NCI-H226 (cell line): ENCODE measurements at places on chromosomes 12 and 14.

- DNase-seq, result no peak
These were observed 166.6 kb downstream of the KTN1 start for GRCh38 chr14:55746558-55746957.

DNA sequence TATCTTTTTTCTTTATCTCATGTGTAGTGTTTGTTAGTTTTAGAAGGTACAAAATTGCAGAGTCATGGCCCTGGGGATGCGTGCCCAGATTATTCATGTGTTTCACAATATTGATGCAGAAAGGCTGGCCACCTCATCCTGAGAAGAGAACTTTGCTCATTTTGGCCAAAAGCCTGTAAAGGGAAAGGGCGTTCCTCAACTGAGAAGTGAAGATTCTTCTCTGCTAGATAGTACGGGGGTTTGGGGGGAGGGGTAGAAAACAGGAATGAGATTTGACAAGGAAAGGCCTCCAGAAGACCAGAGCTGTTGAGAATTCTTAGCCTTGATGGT lies 1.7 kb downstream of the MGST1 start:
- DNase-seq, result peak; percentile 43

GRCh38 chr12:129911428-129912049 lies 7.7 kb upstream of the TMEM132D start:
- DNase-seq, result no peak

GRCh38 chr12:108299980-108300696 lies 39.0 kb downstream of the CMKLR1 start:
- DNase-seq, result no peak

- DNase-seq, result no peak
These were observed 13.3 kb downstream of the PPP2R5C start for GRCh38 chr14:101774814-101775213.

DNA sequence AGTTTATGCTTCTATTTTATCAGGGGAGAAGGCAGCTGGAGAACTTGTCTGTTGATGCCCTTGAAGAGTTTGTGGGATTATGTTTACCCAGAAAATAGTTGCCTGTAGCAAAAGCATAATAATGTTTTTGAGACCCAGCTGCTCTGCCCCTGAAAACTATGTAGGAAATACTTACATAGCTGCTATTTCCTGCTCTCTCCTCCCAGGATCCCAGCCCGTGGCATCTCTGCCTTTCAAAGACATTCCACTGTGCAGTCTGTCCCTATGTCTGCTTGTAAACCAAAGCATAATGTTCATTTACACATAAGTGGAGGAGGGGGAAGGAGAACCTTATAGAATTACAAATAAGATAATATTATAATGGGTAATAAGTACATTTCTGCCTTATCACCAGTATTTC lies 198.7 kb downstream of the SYT1 start:
- DNase-seq, result no peak

- no peak for DNase-seq
These were observed 55.4 kb downstream of the TMEM121 start for GRCh38 chr14:105581551-105582341.

- peak; percentile 41 for DNase-seq
These were observed 17.7 kb upstream of the C1S start for GRCh38 chr12:7042842-7043241.

DNA sequence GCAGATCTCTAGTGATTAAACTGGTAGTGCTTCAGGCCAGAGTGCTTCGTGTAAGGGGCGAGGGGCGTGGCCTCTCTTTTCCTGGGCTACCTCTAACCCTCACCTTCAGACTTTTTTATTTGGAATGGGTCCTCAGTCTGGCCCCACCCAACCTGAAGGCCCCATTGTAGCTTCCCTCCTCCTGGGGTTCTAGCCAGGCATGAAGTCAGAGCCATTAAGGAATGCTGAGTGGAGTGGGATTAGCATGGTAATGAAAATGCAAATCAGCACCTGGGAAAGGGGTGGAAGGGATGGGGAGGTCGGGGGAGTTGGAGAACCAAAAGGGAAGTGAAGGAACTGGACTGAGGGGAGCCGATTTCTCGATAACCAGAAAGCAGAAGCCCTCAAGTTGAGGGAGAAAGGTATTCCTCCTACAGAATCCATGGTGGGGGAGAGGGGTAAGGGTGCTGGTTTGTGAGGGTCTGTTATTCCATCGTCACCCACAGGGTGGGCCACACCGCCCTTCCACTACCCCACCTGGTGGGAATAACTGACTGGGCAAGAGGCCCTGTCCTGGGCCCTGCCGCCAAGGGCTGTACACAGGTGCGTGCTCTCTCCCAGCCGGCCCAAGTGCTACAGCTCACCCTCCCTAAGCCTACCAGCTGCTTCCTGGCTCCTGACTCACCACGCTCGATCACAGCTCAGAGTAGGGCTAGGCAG lies 14.1 kb downstream of the ZFHX2 start:
- no peak for DNase-seq

GRCh38 chr12:28830491-28830890 lies 318.6 kb upstream of the FAR2 start:
- no peak for DNase-seq

DNA sequence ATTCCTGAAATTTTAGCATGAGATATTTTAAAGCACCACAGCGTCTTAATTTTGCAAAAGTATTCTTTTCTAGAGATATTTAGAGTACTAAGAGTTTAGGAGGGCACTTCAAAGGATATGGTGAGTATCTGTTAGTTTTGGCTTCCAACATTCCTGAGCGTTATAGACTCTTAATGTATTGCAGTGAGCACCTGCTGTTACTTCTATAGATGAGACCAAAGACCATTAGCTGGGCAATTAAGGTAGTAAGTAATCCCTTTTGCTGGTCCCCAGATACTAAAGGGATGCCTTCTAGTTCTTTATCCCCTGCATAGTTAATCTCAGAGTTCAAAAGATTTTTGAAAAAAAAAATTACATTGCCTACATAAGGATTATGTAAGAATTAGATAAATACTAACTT lies 975.6 kb downstream of the GALC start:
- DNase-seq, result no peak

GRCh38 chr14:32621585-32621984 lies 292.5 kb downstream of the AKAP6 start:
- DNase-seq, result no peak

- DNase-seq, result no peak
These were observed 126.0 kb downstream of the VEZT start for GRCh38 chr12:95343461-95344230.

DNA sequence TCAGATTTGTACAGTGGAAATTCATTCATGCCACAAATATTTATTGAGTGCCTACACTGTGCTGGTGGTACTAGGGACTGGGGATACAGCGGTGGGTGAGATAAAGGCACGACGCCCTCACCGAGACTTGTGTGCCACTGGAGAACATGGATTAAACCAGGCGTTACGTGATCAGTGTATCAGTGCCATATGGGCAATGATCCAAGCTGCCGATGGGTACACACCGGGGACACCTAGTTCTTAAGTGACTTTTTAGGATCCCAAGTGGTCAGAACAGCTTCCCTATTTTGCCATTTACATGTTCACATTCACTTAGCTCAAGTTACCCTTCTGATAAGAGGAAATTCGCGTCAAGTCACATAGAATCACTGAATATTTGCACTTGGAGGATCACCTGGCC lies 236.7 kb downstream of the CACNA1C start:
- DNase-seq, result no peak

- no peak for DNase-seq
These were observed 50.9 kb downstream of the RFLNA start for GRCh38 chr12:124345795-124346194.

- no peak for DNase-seq
These were observed 7.2 kb downstream of the CCDC92 start for GRCh38 chr12:123965382-123965781.

DNA sequence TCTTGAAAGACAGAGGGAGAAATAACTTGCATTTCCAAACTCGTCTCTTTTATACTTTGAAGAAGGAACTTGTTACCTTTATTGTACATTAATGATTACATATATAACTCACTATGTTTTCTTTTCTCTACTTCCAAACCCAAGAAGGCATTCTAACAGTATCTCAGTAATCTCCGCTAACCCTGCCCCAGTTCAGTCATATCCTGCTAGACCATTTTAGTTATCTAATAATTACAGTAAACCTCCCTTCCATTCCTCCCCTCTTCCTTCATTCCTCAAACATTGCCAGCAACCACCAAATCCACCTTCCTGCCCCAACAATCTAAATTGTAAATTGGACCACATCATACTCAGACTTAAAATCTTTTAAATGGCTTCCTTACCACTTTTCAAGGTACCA lies 30.6 kb downstream of the STK38L start:
- peak; percentile 70 for DNase-seq

GRCh38 chr12:2922329-2922728 lies 31.6 kb downstream of the TULP3 start:
- DNase-seq, result no peak

- peak; percentile 51 for DNase-seq
These were observed 23.2 kb upstream of the BICD1 start for GRCh38 chr12:32083489-32083888.

GRCh38 chr12:132448463-132448820 lies 41.5 kb upstream of the FBRSL1 start:
- DNase-seq, result no peak

- DNase-seq, result peak; percentile 78
These were observed 1.5 kb downstream of the BLOC1S1 start for GRCh38 chr12:55717011-55718007.

DNA sequence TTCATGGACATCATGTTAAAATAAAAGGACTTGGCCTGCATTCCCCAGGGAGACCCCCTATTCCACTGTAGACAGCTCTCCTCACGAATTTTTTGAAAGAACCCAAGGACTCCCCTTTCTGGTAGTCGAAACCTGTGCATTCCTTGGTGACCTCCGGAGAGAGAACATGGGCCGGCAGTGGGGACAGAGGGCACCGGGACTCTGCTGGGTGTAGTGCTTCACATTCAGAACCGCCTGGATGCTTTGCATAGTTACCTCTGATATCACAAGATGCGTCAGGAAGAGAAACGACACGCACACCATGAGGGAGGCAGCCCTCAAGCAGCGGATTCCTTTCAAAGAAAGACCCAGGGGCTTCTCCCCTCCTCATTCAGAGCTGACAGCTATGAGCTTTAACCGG lies 9.7 kb downstream of the CKAP4 start:
- DNase-seq, result no peak

DNA sequence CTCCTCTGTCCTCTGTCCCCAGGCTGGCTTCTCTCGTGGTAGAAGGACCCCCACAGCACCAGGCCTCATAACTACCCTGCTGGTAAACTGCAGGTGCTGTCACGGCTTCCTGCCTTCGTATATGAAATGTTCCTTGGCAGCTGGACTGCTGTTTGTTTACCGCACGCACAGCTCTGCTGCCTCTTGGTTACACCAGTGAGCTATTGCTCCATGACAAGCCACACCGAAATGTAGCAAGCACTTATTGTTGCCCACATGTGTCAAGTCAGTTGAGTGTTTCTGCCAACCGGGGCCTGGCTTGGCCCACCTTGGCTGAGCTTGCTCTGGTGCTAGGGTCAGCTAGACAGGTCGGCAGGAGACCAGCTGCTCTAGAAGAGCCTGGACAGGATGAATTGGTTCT lies 21.7 kb upstream of the TCL1B start:
- DNase-seq, result no peak

- DNase-seq, result no peak
These were observed 58.8 kb downstream of the SEL1L start for GRCh38 chr14:81474685-81475324.

GRCh38 chr14:92253381-92253894 lies 69.5 kb upstream of the SLC24A4 start:
- DNase-seq, result no peak

GRCh38 chr12:24993793-24994192 lies 44.9 kb upstream of the BCAT1 start:
- DNase-seq, result no peak

GRCh38 chr14:79580414-79580813 lies 630.9 kb downstream of the DIO2 start:
- no peak for DNase-seq
